Activated CD4-positive, alpha-beta memory T cell treated with anti-CD3 and anti-CD28 coated beads, Interleukin-2, amount 10 ng/mL, durations not matched to agents 7 days and 5 days (primary cell): ENCODE measurements at places on chromosomes 5 and 9. TPM values are rescaled to one million over a fixed set of nuclear protein-coding genes. Genes with fewer than 3 reads are reported as not detected.

DNA sequence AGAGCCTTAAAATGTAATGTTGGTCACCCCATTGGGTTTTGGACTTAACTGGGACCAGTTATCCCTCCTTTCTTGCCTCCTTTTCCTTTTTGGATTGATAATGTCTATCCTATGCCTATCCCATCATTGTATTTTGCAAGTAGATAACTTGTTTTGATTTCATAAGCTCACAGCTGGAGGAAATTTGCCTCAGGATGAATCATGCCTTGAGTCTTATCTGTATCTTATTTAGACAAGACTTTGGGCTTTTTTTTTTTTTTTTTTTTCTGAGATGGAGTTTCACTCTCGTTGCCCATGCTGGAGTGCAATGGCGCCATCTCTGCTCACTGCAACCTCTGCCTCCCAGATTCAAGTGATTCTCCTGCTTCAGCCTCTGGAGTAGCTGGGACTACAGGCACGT is 443.3 kb downstream of the DNAH5 start:
- no peak for DNase-seq
- no peaks in the 10 kb centered on the region for H3K4me1 ChIP-seq
- no peaks in the 10 kb centered on the region for H3K36me3 ChIP-seq
- H3K27me3 ChIP-seq: no peaks in the 10 kb centered on the region
- H3K4me3 ChIP-seq: no peak overlapping the region
- no peak overlapping the region for H3K27ac ChIP-seq

GRCh38 chr5:154858972-154859871 is 795 bp downstream of the CNOT8 start:
- H3K36me3 ChIP-seq: peaks cover 50% of the 10 kb centered on the region
- H3K27ac ChIP-seq: peak overlapping the region; percentile 100
- H3K27me3 ChIP-seq: no peaks in the 10 kb centered on the region

- H3K4me3 ChIP-seq: no peak overlapping the region
- no peaks in the 10 kb centered on the region for H3K36me3 ChIP-seq
- no peak overlapping the region for H3K27ac ChIP-seq
- H3K27me3 ChIP-seq: peaks cover 2% of the 10 kb centered on the region
Measured at GRCh38 chr5:131943916-131944315, 1.5 kb downstream of the MEIKIN start.

- DNase-seq: no peak
- H3K27ac ChIP-seq: no peak overlapping the region
- no peaks in the 10 kb centered on the region for H3K27me3 ChIP-seq
- H3K4me3 ChIP-seq: no peak overlapping the region
Measured at GRCh38 chr9:76373173-76373783, 20.9 kb downstream of the RFK start.

The LCN12 gene
- 2.9 TPM for total RNA-seq
